ENCODE measurements at places on chromosomes 3 and 15.
A peak's percentile ranks its signal among the peaks of the same experiment; 100 is the strongest.

- DNase-seq, result peak; percentile 39
Measured at GRCh38 chr3:72338082-72338941, 509.9 kb downstream of the SHQ1 start.

GRCh38 chr3:175433026-175433674 lies 574.0 kb downstream of the NAALADL2 start:
- no peak for DNase-seq

GRCh38 chr3:106529738-106530137 lies 660.9 kb upstream of the CBLB start:
- DNase-seq, result no peak

DNA sequence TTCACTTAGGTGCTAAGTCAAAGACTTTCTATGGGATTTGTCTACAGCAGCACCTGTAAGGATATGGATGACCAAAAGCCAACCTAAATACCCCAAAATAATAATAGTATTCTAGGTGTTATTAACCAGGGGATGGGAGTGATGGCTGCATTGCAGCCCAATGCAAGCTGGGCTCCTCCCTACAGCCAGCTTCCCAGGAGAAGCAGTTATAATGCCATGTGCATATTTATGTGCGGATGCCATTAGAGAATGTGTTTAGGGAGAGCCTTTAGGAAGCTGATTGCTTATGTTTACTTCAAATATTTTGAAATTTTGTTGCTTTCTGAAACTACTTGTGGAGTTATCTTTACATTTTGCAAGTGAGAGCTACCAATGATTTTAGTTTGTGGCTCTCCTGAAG lies 237.3 kb downstream of the CHST2 start:
- no peak for DNase-seq

DNA sequence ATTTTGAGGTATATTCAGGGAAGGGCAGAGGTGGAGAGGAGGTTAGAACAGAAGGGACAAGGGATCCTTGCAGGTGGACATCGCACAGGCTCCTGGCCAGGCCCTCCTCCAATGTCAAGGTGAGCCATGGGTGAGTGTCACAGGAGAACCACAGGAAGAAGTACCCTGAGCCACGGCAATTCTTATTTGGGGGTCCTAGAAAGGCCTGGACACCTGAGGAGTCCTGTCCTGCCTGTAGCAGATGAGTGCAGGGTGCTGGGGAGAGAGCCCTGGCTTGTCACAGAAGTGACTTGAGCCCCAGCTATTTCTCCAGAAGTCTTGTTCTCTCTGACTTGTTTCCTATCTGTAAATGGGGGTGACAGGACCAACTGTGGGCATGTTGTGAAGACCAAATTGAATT lies 4.3 kb downstream of the SLC6A20 start:
- DNase-seq, result no peak

GRCh38 chr3:45548681-45549075 lies 45.9 kb upstream of the LIMD1 start:
- DNase-seq, result no peak

- no peak for DNase-seq
Measured at GRCh38 chr3:10926811-10927521, 65.6 kb upstream of the SLC6A1 start.

Data from T-helper 2 cell (primary cell).